ENCODE measurements at places on chromosomes 11 and 22.

- no peak for DNase-seq
Observed at GRCh38 chr11:116310226-116310625, 462.6 kb downstream of the BUD13 start.

DNA sequence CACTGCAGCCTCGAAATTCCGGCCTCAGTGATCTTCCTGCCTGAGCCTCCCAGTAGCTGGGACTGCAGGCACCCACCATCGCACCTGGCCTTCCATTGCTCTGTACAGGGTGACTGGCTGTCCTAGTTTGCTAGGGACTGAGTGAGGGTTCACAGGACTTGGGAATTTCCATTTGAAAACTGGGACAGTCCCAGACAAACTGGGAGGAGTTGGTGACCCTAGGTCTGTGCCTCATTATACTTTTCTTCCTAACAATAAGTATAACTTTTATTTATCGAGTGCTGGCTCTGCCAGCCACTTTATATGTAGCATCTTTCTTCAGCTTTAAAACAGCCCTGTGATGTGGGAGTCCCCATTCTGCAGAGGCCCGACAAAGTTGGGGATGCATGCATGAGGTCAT, 25.5 kb downstream of the TCP11L1 start:
- DNase-seq, result no peak

DNA sequence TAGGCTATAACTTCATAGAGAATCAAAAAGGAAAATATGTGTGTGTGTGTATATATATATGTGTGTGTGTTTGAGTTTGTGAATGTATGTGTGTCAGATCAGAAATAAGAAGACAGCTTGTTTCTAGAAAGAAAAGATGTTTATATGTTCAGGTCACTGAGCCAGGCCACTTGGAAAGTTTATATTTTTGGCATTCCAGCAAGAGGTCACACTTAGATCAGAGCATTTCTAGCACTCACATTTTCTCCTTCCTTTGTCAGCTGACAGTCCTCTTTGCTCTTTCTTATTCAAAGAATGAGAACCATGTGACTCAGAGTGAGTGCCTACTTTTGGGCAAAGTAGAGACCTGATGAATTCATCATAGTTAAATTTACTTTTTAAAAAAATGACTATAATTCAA, 22.9 kb downstream of the RAB38 start:
- DNase-seq, result no peak

DNA sequence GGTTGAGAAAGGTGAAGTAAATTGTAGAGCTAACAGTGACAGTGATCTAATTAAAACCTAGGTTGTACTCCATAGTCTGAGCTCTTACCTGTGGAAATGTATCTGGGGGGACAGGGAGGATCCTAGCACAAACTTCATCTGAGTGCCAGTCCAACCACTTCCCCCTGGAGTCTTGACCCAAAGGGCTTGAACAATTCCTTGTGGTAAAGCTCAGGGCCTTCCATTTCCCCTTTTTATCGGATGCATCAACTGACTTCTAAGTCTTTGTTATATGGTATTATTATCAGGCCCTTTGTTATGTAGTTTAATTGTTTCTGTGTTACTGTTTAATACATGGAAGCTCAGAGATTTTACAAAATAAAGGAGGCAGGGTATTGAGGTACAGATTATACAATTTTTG, 140.2 kb upstream of the SESN3 start:
- DNase-seq, result no peak

GRCh38 chr11:114918286-114918685, 240.0 kb downstream of the NXPE2 start:
- no peak for DNase-seq
